ENCODE measurements at places on chromosomes 1 and 21.

DNA sequence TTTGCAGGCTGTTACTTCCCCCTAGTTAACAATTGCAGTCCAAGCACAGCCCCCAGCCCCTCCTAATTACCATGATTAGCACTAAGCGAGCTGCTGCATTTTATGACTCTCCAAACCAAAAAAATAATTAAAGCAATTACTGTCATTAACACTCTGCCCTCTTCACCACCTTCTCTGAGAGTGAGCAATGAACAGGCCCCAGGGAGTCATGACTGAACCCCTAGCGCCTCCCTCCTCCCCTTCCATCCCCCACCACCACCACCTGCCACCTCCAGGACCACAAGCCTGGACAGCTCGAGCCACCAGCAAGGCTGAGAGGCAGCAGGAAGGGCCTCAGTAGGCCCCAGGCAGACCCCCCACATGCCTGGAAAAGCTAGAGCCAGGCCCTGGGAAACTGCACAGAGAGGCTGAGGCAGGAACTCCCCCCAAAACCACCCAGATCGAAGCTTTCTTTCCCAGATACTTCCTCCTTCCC is 35.5 kb upstream of the ZC3H12A start:
- no peak for DNase-seq

DNA sequence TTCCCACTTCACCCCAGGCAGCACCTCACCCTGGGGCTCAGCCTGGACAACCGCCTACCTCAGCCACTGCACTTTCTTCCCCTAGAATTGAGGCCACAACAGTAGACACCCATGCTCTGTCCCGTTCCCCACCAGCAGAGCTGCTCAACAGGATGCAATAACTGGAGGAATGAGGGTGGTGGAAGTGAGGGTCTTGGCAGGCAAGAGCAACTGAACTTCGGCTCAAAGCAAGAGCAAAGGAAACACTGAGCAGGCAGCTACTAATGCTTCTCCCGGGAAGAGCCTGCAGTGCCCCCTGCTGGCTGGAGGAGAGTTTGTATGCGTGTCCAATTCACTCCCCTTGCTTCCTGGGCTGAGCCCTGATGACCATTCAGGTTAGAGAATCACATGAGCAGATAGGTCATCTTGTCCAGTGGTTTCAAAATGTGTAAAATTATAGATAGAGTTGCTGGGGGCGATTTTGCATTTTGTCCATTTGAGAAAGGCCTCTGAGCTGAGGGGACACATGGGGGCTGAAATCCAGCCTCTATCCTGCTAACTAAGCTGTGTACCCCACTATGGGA is 13.9 kb downstream of the NT5C1A start:
- peak; percentile 79 for DNase-seq

DNA sequence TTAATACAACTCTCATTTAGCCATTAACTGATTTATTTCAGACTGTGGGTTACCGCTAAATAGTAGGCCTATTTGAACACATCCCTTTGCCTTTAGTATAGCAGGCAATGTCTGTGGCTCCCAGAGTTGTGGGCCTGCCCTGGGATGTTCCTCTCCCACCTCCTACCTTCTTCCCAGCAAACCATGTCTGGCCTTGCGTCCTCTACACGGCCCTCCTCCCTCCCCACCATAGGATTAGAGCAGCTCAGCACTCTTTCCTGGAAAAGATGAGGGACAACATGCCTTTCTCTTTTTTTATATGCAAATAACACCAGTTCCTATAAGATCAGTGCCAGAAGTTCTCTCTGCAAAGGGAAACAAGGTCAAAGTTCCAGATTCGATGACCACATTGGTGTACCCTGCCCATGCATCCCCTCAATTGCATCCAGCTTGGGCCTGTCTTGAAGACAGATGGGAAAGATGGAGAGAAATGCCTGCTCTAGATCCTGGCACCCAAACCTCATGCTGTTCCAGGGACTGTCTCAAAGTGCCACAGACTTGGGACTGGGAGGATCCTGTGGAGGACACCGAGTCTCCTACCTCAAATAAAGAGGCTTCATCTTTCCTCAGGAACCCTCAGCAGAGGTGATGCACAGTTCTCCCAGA is 57.2 kb downstream of the CD46 start:
- DNase-seq = no peak

DNA sequence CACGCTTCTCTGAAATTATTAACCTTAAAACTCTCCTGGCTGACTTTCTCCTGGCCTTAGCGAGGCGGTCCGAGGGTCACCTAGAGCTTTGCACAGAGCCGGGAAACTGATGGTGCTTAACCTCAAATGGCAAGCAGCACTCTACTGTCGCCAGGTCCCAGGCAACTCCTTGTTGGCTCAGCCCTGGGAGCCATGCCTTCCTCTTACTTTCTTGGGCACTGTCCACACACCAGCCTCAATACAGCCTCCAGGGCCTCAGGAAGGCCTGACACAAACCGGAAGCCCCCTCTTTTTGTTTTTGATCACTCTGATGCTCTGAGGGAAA is 3.8 kb downstream of the TRABD2B start:
- DNase-seq = no peak

GRCh38 chr1:98342566-98342965 is 319.0 kb upstream of the SNX7 start:
- no peak for DNase-seq

- no peak for DNase-seq
Observed at GRCh38 chr1:224438989-224439388, 4.4 kb upstream of the WDR26 start.

DNA sequence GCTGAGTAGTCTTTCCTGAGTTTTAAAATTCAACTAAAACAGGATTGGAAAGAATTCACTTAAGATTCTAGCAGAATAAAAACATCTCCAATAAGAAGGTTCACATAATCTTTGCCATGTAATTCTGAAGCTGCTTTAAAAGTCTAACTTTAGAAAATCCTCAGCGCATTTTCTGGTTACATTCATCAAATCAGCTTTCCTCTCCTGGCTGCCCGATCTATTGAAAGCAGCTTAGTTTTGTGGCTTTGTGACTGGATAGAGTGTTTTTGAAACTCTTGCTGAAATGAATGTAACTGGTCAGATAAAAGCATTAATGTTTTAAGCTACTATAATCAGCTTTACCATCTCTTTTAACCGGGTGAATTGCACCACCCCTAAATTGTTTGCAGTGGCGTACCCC is 66.8 kb downstream of the DOP1B start:
- no peak for DNase-seq

DNA sequence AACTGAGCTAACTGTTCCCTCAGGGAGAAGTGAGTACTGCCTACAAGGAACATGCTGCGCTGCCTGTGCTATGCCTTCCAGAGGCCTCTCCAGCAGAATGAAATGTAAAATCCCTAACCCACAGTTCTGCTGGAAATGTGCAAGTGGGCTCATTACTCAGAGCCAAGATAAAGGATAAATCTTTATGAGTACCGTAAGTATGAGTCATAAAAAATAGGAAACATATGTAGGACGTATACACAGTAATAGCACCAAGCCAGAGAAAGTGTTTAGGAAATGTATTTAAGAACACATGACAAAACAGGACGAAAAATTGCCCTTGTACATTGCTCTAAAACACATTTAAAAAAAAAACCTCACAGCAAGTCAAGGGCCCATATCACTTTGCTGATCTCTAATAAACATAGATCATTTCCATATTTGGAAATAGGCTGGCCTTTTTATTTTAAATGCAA is 104.6 kb downstream of the TGFBR3 start:
- no peak for DNase-seq

- DNase-seq = no peak
Observed at GRCh38 chr1:200162877-200163276, 135.4 kb downstream of the NR5A2 start.

DNA sequence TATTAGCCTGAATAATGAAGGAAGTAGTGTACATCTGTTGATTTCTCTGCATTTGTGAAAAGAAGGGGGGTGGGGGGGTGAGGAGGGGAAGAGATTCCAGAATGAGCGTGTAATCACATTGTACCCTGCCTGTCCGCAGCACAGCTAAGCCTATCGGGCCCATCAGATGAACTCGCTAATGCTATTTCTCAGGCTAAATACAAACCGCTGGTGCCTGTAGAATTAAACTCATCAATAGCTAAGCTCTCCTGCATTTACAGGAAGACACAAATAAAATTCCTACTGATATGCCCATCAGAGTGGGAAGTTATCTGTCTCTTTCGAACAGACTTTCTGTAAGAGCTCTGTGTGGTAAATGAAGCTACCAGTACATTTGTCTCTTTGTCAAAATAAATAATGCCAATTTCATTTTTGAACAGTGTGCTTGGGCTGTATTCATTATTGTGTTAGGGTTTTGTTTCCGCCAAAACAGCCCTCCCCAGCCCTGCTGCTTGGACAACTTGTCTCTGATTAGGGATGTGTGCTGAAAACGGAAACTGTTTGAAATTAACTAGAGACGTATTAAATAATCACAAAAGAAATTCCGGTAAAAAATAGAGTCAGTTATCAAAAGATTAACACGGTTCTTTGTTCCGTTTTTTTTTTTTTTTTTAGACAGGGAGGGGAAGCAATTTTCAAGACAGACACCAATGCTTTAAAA is 305.4 kb downstream of the TTLL7 start:
- DNase-seq = peak; percentile 5

- DNase-seq = no peak
Observed at GRCh38 chr1:237032029-237032428, 10.0 kb upstream of the RYR2 start.

DNA sequence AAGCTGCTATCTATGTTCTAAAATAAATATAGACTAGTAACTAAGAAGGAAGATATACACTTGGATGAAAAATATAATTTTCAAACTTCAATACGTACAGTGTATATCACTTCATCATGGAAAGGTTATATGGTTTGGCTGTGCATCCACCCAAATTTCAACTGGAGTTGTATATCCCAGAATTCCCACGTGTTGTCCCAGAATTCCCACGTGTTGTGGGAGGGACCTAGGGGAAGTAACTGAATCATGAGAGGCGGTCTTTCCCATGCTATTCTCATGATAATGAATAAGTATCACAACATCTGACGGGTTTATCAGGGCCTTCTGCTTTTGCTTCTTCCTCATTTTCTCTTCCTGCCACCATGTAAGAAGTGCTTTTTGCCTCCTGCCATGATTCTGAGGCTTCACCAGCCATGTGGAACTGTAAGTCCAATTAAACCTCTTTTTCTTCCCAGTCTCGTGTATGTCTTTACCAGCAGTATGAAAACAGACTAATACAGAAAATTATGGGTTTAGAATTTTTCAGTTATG is 10.7 kb downstream of the NEGR1 start:
- DNase-seq = no peak

GRCh38 chr1:109631513-109632505 is 12.2 kb downstream of the AMPD2 start:
- no peak for DNase-seq

GRCh38 chr21:31317688-31318087 is 26.4 kb downstream of the TIAM1 start:
- DNase-seq = no peak

- DNase-seq = no peak
Observed at GRCh38 chr1:193850745-193851144, 664.3 kb upstream of the B3GALT2 start.

DNA sequence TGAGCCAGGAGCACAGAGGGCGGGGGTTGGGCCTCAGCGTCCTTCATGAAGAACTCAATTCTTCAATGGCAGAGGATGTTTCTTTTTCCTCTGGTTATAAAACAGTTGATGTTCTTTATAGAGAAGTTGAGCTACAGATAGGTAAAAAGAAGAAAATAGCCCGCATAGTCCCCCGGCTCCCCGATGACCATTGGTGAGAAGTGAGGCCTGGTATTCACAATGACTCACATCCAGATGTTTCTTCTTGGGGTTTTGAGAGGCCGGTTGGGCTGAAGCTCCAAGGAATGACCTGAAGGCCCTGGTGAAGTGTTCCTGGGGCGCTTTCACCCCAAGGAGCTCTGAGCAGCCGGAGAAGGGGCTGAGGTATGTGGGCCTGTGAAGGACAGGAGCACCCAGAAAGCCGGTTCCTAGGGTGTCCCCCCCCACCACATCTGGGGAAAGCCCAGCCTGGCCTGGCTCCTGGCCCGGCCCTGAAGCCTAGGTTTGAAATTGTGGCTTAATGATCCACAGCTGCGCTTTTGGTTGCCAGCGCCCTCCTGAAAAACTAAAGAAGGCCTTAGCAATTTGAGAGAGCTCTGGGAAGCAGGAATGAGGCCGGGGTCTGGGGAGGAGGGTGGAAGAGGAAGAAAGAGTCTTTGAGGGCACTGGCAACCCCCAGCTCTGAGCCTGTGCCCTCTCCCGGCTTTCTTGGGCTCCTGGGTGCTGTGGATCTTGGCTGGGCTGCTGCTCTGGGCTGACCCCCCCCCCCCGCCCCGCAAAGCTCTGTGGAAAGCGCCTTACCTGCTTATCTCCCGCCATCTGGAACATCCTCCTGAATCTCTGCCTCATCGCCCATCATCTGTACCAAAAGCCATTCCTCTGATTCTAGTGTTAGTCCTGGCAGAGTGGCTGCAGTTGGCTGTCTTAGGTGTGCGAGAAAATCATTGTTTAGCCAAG is 444.7 kb downstream of the CAMTA1 start:
- no peak for DNase-seq

- no peak for DNase-seq
Observed at GRCh38 chr1:28323720-28324119, 5.1 kb upstream of the MED18 start.

DNA sequence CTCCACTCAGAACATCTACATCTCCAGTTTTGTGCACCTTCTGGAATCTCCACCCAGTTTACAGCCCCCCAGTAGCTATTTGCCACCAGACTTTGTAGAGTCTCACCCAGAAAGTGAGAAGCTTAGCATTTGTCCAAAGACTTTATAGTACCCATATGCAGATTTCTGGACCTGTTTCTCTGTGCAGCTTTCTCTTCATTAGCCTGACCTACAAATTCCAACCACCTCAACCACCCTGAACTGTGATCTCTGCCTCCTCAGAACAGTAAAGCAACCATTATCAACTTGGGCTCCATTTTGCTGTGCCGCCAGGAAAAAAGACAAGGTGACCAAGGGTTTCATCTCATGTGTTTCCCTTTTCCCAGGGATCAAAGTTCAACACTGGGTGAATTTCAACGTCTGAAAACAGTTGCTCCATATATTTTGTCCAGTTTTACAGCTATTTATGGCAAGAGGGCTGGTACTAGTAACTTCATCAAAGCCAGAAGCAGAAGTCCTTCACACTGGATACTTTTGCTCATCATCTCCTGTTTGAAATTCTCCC is 36.5 kb upstream of the DDAH1 start:
- no peak for DNase-seq

DNA sequence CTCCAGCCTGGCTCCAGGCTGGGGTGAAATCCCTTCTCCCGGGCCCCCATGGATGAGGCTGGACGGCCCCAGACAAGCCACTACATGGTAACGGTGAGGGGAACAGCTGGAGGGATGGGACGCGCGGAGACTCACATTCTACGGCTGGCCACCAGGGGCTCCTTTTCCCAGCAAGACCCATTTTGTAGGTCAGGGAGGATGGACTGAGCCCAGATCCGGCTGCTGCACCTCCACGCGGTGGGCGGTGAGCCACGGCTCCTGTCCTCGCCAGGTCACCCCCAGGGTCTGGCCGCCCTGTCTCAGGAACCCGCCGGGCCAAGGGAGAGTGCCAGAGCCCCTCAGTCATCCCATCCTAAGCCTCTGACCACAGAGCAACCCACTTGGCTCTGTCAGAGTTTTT is 75.0 kb upstream of the ACTRT2 start:
- DNase-seq = no peak

Measured in CD4-positive, alpha-beta T cell treated with Interleukin-17A for 4 hours (primary cell).